ENCODE measurements at places on chromosomes 2 and 18.

DNA sequence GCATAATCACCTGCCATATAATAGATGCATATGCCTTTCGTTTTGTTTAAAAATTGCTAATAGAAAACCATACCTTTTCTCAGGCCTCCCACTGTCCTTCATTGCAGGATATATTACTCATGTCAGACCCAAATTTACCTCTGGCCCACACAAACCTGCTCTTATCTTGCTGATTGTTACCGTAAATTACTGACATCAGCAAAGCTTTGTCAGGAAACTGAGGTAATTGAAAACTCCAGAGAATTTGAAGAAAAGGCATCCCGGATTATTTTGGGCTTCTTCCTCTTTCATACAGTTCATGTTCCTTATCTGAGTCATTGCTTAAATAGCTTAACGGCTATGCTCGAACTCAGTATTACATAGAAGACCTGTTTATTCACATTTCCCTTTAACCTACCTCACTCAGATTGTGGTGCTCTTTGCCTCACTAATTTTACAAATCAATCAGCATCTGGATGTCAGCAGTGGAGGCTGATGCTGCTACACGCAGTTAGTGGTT, 145.7 kb downstream of the ZEB2 start:
- no peak for DNase-seq

GRCh38 chr2:26934335-26934724, 36.1 kb upstream of the MAPRE3 start:
- DNase-seq = no peak

GRCh38 chr18:12401881-12402280, 5.8 kb upstream of the PRELID3A start:
- DNase-seq = no peak

- no peak for DNase-seq
Observed at GRCh38 chr2:147639891-147640290, 204.9 kb upstream of the ACVR2A start.

DNA sequence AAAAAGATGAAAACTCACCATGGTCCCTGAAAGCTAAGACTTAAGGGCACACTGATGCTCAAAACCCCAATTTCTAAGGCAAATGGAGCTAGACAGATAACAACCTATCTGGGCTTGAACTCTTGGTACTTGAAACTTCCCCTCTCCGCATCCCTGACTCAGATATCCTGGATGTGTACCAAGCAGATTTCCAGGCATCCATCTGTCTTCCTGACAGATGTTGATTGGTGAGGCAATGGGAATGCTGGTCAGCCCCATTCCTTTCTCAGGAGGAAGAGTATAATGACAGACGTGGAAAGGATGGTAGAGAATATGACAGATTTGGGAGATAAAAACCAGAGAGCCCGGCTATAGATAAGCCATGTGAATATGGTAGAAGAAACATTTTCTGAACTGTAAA, 69.2 kb downstream of the ADD2 start:
- DNase-seq = no peak

GRCh38 chr2:165791421-165792103, 2.5 kb downstream of the GALNT3 start:
- no peak for DNase-seq

DNA sequence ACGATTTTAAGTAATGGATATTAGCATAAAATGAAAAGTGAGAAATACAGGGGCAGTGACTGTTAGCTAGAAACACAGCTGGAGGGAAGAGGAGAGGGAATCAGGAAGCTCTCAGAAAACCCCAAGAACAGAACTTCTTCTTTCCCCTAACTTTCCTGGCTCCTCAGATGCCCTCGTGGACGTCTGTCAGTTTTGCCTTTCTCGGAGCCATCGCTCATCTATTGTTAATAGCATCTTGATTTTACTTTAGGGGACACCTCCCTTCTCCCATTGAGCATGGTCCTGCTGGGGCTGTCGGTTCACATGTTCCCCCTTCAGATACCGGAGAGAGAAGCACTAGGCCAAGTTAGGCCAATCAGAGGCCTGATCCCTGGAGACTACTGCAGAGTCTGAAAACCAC, 2.3 kb upstream of the PLEK start:
- no peak for DNase-seq

DNA sequence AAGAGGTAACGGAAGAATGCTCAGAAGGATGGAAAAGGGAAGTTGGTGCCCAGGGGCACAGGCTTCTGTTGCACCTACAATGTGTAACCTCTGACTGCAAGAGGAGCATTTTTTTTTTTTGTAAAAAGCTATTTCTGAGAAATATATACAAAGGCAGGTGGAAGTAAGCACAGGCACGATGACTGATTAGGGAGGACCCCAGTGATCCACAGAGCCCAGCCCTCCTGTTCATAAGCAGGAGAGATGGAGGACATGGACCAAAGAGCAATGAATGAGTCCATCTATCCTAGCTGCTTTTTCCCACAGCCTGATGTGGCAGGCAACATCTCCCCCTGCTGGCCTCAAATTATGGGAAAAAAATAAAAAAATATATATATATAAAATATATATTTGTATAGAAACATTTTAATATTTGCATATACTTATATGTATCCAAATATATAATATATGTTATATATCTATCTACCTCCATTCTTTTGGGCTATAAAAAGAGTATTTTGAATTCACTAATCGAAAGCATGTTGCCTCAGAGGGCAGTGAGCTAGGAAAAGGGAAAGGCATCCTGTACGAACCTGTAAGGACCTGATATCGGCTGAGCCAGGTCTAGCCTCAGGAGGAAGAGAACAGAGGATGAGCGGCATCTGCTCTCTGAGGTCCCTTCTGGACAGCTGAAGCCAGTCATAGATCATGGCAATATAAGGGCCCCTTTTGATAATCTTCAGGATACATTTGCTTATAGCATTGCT, 166.0 kb upstream of the STK17B start:
- no peak for DNase-seq

DNA sequence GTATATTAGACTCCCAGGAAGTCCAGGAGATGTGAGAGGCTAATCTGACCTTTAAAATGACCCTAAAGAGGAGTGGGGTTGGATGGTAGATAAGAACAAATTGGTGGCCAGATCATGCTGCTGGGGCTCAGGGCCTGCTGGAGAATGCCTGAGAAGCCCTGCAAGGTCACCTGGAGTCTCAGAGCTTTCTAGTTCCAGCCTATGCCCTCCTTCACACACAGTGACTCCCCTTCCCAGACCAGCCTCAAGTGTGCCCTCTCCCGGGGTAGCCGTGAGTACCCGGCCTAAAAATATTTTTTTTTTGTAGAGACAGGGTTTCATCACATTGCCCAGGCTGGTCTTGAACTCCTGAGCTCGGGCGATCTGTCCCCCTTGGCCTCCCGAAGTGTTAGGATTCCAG, 44.2 kb upstream of the FZD5 start:
- DNase-seq = no peak

- no peak for DNase-seq
Observed at GRCh38 chr2:232870766-232871371, 805 bp downstream of the SNORC start.

DNA sequence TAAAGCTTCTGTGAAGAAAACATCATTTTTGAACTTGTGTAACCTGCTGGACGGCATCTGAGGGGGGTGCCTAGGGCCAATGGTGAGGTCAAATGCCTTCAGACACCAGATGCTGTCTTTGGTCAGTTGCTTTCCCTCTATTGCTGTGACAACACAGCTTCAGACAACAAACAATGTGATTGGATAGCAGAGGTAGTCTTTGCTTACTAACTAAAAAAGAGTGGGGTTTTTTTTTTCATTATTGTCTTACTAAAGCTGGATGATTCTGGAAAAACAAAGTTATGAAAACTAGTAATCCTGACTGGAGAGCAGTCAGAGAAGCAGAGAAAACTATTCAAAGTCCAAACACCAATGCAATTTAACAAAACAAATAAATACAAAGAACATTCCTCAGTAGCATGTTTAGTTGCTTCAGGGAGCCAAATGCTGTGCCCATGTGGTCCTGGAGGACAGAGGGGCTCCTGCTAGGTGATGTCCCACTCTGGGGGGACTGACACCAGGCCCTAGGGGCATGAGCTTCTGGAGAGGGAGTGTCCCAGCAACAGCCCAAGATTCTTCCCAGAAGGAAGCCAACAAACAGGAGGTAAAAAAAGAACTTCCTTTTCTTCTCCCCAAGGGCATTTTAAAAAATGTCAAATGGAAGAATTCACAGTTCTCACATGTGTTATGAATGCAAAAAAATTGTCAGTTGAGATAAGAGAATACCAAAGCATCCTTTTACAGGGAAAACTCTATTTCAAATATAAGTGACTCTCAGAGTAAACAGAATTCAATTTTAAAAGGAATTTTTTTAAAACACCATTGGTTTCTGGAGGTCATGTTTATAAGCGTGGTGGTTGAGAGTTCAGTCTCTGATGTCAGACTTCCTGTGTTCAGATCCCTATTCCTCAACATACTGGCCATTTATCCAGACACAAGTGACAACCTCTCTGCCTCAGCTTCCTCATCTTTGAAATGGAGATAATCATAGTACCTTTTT, 181.1 kb upstream of the PGAP1 start:
- no peak for DNase-seq

DNA sequence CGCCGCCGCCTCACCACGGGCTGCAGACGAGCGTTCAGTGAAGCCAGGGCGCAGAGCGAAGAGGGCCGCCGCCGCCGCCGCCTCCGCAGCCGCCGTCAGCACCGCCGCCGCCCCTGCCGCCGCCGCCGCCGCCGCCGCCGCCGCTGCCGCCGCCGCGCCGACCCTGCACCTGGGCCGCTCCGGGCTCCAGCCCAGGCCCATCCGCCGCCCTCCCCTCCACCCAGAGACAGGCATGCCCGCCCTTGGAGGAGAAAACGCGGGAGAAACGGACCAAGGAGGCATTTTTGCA, 3.0 kb downstream of the POU3F3 start:
- no peak for DNase-seq

DNA sequence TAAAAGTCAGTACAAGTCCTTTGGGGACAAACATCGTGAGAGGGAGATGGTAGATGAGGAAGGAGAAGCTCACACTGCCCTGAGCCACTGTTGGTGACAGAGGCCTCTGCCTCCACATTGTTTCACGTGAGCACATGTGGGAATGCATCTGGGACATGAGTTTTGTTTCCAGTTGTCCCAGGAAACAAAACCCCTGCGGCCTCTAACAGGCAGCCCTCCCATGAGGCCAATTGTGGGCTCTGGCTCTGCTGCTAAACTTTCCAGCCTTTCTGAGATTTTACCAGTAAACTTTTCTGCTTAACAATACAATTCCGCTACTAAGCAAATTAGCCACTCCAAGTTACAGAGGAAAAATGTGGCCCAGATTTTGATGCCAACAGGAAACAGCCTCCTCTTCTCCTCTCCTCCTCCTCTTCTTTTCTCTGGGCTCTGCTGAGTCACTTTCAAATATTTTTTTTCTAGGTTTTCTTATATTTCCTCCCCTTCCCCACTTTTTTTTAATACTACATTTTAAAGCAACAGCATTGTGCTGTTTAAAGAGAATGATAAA, 23.4 kb upstream of the LRRC30 start:
- no peak for DNase-seq
